ENCODE measurements at places on chromosomes 4 and X.

GRCh38 chr4:157115613-157116335, 39.8 kb downstream of the GLRB start:
- DNase-seq = no peak

- no peak for DNase-seq
Measured at GRCh38 chr4:54625391-54625790, 32.4 kb upstream of the KIT start.

DNA sequence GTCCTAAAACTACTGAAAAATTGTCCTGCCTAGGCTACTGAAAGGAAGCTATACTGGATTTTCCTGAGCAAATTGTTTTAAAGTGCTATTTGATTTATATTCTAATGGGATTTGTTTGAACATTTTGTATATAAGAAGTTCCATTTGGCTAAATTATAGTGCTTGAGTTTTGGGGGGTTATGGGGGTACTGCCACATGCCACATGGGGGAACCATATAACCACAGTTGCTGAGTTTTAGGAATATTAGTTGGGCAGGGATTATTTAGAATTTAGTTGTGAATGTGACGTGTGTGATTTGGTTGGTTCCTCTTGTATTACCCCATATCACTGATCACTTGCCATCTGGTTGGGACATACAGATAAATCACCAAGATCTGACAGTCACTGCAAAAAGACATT, 224.5 kb upstream of the TAPT1 start:
- DNase-seq = no peak

- DNase-seq = no peak
Measured at GRCh38 chr4:55018521-55018920, 106.9 kb downstream of the KDR start.
